ENCODE measurements at places on chromosomes 3 and 15.

- no peak for DNase-seq
Measured at GRCh38 chr3:135995766-135996165, 30.2 kb downstream of the PPP2R3A start.

DNA sequence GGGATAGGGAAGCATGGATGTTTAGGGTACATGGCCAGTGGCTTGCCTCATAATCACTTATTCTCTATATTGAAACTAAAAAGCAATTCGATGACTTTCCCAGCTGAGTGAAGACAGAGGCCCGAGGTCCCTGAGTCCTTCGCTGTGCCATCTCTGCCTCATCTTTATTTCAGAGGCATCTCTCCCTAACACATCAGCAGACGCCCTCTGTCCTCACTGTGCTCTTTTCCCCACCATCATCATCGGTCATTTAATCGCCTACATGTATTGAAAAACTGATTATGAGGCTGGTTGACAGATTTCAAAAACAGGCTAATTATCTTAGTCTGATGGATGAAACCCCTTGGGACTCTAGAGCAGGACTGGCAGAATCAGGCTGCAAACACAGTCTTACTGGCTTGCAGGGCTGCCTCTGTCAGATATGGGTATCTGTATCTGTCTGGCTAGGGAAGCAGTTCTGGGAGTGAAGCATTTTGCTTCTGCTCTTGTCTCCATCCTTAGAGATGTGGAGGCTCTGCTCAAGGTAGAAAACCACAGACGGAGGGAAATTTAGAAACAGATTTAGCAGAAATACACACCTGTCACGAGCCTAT is 291.0 kb upstream of the CHRM5 start:
- DNase-seq = no peak

DNA sequence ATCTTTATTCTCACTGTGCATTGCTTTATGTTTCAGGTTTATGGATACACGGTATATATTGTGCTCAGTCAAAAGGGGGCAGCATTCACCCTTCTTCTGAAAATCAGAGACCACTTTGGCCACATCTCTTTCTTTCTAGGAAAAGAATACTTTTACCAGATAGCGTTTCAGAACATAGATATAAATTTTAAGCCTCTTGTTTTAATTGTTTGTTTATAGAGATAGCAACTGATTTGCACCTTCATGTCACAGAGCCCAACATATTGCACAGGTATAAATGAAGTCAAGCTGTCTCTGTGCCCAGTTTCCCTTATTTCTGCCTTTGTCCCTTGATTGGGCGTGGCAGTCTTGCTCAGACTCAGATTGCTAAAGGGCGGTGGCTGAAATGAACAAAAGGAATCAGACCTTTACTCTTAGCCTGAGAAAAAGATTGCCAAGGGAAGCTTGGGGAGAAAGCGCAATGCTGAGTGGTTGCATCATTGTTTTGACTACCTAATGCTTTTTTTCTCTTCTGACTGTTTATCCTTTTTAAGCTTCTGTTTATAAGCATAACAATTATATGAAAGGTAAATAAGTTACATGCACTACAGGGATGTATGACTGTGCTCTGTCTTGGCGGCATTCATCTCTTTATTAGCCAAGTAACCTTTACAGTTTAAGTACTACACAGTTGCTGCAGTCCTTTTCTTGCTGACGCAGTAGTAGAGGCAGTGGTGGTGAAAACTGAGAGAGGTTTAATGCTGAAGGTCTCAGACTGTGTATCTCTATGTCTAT is 70.8 kb upstream of the ZBTB20 start:
- DNase-seq = no peak

DNA sequence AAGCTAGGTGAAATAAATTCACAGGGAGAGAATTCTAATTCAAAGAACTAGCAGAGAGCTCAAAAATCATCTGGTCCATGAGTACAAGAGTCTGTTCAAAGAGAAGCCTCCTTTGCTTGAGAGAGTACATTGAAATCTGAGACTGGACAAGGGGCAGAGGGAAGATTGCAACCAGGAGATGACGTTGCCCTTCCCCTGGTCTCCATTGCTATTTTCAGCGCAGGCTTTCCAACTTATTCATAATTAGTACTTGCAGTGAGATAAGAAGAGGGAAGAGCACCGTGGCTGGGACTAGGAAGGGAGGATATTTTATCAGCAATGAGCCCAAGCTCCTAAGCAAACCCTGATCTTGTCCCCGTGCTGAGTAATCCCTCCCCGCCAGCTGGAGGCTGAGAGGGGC is 251.8 kb upstream of the RORA start:
- no peak for DNase-seq

DNA sequence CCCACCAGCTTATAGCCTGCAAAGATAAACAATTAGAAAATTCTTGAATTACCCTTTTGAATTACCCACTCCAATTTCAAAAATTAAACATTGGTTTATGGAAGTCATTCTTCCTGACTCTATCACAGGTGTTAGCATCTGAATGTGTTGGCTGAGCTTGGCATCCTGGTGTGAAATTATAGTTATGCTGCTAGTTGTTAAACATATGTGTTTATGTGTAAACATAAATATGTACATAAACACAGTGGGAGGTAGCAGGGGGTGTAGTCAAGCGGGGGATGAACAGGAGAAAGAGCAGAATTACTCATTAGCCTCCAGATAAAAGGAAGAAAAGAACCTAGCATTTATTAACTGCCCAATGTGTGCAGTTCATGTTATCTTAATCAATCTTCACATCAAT is 530.2 kb downstream of the MCTP2 start:
- no peak for DNase-seq

DNA sequence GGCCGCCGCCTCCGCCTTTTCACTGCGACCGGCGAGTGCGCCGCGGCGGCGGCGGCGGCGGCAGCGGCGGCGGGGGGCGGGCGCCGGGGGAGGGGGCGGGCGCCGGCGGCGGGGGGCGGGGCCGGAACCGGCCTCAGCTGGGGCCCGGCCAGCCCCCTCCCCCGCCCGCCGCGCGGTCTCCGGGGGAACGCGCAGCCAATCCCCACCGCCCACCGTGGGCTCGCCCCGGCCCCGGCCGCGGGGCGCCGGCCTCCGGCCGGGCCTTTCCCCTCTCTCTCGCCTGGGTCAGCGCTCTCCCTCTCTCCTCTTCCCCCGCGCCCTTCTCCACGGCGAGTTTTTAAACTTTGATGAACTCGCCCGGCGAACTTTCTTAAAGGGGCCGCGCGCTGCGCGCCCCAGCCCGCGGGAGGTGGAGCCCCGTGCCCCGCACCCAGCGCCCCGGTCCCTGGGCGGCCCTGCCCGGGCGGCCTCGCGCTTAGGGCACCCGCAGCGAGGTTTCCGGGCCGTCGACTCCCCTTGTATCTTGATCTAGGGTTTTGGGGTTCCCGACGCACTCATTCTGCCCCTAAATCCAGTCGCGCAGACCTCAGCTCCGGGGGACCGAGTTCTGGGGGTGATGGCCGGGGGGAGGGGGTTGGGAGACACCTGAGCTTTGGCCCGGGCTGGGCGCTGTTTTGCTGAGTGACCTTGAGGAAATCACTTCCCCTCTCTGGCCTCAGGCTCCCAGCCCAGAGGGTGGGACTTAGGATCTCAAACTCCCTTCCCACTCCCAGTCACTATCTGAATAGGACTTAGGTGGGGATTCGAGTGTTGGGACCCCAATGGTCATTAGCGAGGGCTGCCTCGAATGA is at the start of gene RBPMS2:
Gene RBPMS2 (minus strand): TSS at position 39 of the 851 bp plus-strand sequence. CDS start 270 bp downstream, outside the sequence.
- no peak for DNase-seq

DNA sequence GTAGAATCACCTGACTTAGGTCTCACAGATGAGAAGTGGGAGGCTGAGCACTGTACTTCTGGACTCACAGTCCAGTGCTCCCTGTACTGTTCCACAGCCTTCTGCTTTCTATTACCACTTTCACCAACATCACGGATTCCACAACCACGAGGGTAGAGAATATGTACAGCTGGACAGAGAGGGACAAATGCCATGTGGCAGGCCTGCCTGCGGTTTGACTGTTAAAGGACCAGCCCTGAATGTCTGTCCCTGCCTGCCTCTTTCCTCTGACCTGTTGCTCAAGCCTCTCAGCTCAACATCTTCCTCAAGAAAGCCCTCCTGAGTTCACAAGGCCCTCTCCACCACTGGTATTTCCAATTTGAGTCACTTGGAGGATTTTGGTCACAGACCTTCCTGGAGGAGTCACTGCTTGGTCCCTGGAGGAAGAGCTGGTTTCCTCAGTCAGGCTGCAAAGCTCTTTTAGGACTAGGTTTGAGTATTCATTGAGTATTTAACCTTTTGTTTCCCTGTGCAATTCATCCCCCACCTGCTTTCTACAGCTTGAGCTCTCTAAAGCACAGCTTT is 49.1 kb downstream of the RAB11A start:
- DNase-seq = no peak

DNA sequence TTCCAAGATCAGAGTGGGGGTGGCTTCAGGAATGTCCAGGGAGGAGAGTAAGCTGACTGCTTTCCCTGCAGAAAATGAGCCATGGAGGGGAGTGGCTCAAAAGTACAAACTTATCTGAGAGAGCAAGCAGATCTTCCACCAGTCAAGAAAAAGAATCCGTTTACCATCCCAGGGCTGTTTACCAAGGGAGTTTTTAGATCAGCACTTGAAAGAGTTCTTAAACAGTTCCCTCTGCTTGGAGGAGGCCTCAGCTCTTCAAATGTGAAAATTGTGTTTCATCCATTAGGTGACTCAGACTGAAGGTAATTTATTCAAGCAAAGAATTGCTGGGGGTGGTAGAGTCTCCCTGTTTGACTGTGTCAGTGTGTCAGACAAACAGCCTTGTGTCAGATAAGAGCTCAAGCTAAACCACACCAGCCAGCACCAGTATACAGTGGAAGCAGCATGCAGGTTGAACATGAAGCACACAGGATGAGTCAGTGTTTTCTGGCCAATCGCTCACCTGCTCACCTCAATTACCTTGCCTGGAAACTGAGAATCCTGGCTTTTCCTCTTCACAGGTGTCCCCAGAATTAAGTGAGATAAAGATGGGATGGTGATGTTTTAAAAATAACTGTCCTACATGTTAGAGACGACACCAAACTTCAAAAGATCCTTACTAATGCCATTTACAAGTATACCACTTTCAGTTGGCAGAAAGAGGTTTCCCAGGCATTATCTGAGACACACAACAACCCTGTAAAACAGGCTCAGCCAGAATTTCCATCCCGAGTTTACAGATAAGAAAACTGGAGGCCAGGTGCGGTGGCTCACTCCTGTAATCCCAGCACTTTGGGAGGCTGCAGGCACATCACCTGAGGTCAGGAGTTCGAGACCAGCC is 21.7 kb downstream of the SH3BP5 start:
- peak; percentile 56 for DNase-seq

DNA sequence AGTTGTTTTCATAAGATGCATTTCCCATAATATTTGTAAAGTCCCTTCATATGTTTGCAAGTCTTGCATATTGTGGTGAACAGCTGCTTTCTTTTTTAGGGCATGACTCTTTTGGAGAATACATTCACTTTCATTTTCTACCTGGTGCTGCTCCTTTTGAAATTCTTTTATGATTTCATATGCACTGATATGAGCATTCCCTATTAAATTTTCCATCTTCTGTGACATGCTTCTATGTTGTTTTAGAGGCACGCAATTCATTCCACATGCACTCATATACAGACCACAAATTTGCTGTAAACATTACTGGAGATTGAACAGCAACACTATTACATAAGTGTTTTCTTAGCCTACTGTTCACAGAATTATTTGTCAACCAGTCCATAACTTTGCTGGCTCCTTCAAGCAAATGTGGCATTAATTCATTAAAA is 92.8 kb upstream of the TNFSF10 start:
- DNase-seq = no peak

GRCh38 chr15:90941038-90941437 is 6.0 kb downstream of the UNC45A start:
- no peak for DNase-seq

- DNase-seq = no peak
Measured at GRCh38 chr3:16802389-16802788, 82.4 kb upstream of the PLCL2 start.

- DNase-seq = no peak
Measured at GRCh38 chr15:71168166-71168834, 53.0 kb downstream of the THSD4 start.

GRCh38 chr3:38109580-38110313 is 27.2 kb downstream of the ACAA1 start:
- no peak for DNase-seq

DNA sequence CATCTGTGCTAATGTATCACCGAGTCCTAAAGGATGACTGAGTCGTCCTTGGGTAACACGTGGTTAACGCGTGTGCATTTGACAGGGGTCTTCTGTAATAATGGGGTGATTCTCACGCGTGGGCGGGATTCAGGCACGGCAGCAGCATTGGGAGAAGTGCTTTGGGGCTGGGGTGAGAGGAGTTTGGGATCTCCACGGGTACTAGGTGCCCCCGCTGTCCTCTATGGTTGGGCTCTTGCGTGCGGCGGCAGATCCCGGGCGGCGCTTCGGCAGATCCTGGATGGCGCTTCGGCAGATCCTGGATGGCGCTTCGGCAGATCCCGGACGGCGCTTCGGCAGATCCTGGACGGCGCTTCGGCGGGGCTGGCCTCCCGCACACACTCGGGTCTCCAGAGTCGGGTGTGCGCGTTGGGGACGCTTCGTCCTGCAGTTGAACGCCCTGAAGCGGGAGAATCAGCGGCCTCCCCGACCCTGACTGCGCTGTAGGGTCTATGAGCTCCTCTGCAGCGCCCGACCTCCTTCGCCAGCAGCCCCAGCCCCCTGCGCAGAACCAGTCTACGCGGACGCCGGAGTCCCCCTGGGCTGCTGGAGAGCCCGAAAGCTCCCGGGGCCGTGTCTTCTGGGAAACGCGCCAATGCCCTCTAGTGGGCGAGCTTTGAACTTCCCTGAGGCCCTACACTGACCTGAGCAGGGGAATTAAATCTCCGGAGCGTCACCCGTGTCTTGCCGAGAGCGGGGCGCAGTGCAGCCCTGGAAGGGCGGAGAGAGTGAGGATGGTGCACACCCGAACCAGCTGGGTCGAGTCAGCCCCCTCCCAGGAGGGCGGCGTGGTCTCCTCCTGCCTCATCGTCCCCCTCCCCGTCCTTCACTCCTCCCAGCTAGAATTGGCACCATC is 48.1 kb upstream of the EPHB3 start:
- DNase-seq = peak; percentile 75

- DNase-seq = no peak
Measured at GRCh38 chr3:143979813-143980212, 8.2 kb downstream of the DIPK2A start.

- DNase-seq = no peak
Measured at GRCh38 chr3:154779571-154779970, 300.5 kb upstream of the MME start.

GRCh38 chr3:81375921-81376320 is 385.5 kb downstream of the GBE1 start:
- DNase-seq = no peak

- DNase-seq = no peak
Measured at GRCh38 chr15:73600413-73601335, 32.5 kb downstream of the NPTN start.
